ENCODE measurements at places on chromosomes 2 and 18. TPM values are rescaled to one million over a fixed set of nuclear protein-coding genes. Genes with fewer than 3 reads are reported as not detected.

- H3K27ac ChIP-seq, result no peak overlapping the region
- H3K27me3 ChIP-seq, result no peaks in the 10 kb centered on the region
- no peak for DNase-seq
- no peak overlapping the region for H3K4me3 ChIP-seq
- H3K36me3 ChIP-seq, result no peaks in the 10 kb centered on the region
- no peaks in the 10 kb centered on the region for H3K4me1 ChIP-seq
Measured at GRCh38 chr2:180058993-180059392, 51.9 kb upstream of the CWC22 start.

- DNase-seq, result no peak
- H3K27me3 ChIP-seq, result no peaks in the 10 kb centered on the region
- no peaks in the 10 kb centered on the region for H3K36me3 ChIP-seq
- no peak overlapping the region for H3K4me3 ChIP-seq
- no peak overlapping the region for H3K27ac ChIP-seq
- H3K4me1 ChIP-seq, result no peaks in the 10 kb centered on the region
Measured at GRCh38 chr2:31539505-31539904, 41.2 kb downstream of the SRD5A2 start.

The ZNF385B gene
- total RNA-seq, result not detected

- H3K27ac ChIP-seq, result peak overlapping the region; percentile 70
- H3K27me3 ChIP-seq, result no peaks in the 10 kb centered on the region
- H3K4me1 ChIP-seq, result peaks cover 13% of the 10 kb centered on the region
- H3K4me3 ChIP-seq, result peak overlapping the region; percentile 84
- DNase-seq, result no peak
Measured at GRCh38 chr18:46917803-46918600, 600 bp downstream of the KATNAL2 start.

DNA sequence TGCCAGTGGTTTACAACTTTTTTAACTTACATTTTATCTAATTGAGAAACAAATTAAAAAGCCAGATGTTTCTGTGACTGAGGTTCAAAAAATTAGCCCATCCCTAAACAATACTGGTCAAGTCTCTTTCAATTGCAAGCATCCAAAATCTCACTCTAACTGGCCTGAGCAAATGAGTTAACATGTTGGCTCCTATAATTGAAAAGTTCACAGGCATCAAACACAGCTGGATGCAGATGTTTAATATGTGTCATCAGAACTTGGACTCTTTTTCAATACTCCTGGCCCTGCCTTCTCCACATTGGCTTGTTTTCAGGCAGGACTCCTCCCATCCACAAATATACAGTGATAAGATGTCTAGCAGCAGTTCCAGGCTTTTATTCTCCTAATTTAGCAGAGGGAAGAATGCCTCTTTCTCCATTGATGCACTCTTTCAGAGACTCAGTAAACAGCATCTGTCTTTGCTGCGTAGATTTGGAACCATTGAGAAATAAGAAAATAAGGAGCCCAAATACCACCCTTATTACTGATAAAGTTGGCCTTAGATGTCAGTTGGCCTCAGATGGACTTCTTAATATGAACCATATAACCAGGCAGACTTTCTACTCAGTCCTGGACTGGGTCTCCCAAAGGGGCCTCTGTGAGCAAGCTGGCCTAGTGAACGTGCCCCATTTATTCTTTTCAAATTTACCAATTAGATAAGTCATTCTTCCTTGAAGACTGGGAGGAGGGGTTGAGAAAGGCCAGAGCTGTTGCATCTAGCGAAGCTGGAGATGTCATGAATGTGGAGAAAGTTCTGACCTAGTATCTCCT is 30.4 kb upstream of the FN1 start:
- DNase-seq, result no peak
- H3K27ac ChIP-seq, result no peak overlapping the region
- H3K27me3 ChIP-seq, result no peaks in the 10 kb centered on the region
- H3K4me1 ChIP-seq, result no peaks in the 10 kb centered on the region

All from natural killer cell (primary cell).